Fibroblast of the conjunctiva (primary cell): ENCODE measurements at places on chromosomes 6 and 20.

GRCh38 chr6:77178821-77179220 lies 284.5 kb downstream of the HTR1B start:
- DNase-seq = no peak

GRCh38 chr6:139778688-139779087 lies 404.2 kb upstream of the CITED2 start:
- no peak for DNase-seq

- no peak for DNase-seq
These were observed 44.2 kb upstream of the MAP3K7 start for GRCh38 chr6:90631046-90631445.

DNA sequence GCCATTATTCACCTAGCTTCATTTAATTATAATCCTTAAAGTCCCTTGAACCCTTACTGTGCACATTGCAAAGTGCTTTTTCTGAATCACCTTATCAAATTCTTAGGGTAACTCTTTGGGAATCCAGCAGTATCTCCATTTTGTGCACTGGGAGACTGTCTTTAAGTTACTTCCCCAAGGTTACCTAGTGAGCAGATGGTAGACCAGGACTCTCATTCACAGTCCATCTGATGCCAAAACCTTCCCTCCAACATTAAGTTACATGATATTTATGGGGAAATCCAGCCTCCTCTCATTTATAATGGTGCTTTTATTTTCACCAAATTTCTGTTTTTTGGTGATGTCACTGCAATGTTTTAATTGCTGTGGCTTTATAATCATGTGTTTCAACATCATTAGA lies 75.7 kb downstream of the NCOA7 start:
- no peak for DNase-seq

DNA sequence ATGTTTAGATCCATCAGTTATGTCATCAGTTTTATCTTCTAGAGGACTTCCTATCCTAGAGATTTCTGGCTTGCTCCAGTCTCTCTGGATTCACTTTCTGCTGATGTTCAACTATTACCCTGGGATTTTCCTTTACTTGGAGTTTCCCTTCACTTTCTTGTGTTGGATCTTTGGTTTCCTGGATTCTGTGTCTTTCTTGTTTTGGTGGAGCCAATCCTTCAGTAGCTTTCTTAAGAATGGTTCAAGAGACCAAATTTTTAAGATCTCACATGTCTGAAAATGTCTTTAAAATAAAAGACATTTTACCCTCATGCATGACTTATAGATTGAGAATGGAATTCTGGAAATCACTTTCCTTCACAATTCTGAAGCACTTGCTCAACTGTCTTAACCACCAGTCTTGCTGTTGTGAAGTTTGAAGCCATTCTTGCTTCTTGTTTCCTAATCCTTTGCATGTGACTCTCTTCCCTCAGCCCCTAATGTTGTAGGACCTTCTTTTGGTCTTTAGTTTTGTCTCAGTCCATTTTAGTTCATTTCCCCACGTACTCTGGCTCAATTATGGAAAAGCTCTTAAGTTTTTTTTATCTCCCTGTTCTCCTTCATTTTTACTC lies 87.9 kb downstream of the ARID1B start:
- no peak for DNase-seq

DNA sequence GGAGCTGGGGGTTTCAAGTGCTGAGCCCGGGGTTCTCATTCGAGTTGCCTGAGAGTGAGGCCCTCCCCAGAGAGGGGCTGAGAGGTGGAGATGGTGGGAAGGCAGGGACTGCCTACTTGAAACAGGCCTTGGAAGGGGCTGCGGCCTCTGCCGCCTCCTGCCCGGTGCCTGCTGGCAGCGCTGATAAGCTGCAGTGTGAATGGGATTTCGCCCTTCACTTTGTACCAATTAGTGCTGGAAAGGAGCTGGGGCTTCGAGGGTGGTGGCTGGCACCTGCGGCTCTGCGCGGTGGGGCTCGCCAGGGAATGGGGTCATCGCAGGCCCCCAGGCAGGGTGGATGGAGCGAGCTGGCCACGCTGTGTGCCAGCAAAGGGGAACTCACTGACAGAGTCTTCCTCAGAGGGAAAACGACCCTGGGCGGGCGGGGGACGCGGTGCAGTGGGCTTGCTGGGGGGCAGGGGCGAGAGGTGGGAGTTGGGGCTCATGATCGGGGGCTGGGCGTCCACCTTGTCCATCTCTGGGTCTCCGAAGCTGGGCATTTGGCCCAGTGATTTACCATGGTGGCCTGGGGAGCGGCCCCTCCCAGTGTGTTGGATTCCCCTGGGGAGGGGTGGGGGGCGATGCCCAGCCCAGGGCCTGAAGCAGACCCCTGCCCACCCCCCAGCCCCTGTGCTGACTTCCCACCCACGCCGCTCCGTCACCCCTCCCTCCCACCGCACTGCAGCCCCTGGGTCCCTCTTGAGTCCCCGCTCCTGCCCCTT lies 22.9 kb downstream of the COL20A1 start:
- DNase-seq = no peak

- no peak for DNase-seq
These were observed 373.5 kb upstream of the FLRT3 start for GRCh38 chr20:14710951-14711350.

GRCh38 chr6:154363821-154364220 lies 7.2 kb upstream of the IPCEF1 start:
- DNase-seq = no peak

DNA sequence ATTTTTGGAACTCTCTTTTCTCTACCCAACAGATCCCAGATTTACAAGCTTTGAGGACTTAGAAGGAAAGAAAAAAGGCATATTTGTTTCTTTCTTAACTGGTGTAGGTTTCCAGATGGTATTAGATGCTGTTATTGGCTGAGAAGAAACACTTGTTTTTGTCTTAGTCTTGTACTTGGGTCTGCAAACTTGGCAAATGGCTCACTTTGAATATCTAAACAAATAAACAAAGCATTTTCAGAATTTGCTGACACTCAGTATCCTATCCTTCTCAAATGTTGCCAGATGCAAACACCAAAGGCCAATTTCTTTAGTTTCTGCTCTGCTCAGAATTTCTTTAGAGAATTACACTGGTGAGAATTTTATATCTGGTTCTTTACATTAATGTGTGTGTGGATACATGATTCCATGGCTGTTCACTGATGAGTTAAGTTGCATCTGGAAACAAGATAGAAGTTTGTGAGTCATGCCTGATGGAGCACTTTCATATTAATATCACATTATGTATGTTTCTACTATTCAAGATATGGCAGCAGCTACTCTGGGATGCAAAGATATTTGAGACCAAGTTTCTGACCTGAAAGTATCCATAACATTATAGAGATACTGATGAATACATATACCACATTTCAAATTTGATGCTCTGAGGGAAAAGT lies 43.7 kb upstream of the CEP162 start:
- no peak for DNase-seq

GRCh38 chr6:16252686-16253299 lies 14.4 kb downstream of the GMPR start:
- no peak for DNase-seq

DNA sequence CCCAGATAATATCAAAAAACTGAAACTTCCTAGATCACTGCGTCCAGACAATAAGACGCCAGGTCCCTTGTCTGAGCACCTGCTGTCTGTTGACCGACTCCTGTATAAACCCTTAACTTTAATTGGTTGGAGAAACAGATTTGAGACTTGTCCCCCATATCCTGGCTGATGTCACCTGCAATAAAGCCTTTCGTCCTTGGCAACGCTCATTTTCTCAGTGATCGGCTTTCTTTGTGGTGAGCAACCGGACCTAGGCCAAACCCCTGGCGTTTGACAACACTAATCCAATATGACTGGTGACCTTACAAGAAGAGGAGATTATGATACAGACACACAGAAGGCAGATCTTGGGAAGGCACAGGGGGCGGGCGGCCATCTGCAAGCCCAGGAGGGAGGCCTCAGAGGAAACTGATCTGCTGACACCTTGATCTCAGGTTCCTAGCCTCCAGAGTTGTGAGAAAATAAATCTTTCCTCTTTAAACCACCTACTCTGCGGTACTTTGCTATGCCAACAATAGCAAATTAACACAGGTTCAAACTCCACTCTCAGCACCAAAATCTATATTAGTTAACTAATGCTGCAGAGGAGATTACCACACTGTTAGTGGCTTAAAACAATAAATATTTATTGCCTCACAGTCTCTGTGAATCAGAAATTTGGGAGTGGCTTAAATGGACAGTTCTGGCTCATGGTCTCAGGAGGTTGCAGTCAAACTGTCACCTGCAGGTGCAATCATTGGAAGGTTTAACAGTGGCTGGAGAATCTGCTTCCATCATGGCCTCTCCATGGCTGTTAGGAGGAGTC lies 178.7 kb downstream of the OTOR start:
- no peak for DNase-seq

GRCh38 chr6:156767603-156768467 lies 9.3 kb upstream of the ARID1B start:
- DNase-seq = no peak

DNA sequence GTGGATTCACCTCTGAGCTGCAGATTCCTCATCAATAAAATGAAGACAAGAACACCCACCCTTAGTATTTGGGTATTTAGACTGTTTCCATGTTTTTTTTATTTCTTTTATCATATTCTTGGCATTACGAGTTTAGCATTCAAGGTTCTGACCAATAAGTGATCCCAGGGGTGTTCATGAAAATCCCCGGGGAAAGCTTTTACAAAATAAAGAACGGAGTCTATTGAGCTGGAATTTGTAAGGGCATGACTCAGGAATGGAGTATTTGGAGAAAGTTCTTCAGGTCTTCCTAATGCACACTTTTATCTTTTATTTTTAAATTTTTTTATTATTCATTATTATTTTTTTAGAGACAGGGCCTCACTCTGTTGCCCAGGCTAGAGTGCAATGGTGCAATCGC lies 19.4 kb upstream of the TOX2 start:
- DNase-seq = no peak

GRCh38 chr20:45459606-45460005 lies 9.9 kb upstream of the WFDC2 start:
- DNase-seq = no peak

DNA sequence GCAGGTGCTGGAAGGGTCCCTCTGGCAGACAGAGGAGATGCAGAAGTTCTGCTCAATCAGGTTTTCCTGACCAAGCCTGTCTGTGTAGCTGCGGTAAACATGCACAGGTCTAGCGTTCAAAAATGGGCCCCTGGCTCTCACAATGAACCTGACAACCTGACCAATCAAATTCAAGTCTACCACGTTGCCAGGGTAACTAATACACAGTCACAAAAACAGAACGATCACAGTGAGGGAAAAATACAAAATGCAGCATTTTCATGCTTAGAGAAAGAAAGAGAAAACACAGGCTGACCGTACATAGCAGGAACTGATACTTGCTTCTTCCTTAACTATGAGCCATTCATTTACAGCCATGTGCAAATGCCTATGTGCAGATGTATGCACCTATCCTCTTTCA lies 353.1 kb upstream of the TSHZ2 start:
- DNase-seq = no peak

GRCh38 chr6:158014505-158015187 lies 33.0 kb downstream of the SYNJ2 start:
- DNase-seq = no peak

GRCh38 chr6:3205913-3206312 lies 21.5 kb downstream of the TUBB2B start:
- DNase-seq = peak; percentile 95

DNA sequence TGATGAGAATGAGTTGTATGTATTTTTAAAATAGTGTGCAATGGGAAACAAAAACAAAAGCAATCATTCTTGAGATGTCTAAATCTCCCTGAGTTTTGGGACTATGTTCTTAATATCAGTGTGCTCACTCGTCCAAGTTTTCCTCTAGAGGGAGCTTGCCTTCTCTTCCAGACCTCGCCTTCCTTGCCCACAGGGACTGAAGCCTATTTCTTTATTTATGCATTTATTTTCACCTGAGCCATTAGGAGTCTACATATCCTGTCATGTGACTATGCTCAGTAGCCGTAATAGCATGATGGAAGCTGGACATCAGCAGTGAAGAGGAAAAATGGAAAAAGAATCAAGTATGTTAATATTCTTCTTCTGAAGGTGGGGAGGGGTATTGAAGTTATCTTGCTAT lies 131.2 kb downstream of the SH3BGRL2 start:
- no peak for DNase-seq

DNA sequence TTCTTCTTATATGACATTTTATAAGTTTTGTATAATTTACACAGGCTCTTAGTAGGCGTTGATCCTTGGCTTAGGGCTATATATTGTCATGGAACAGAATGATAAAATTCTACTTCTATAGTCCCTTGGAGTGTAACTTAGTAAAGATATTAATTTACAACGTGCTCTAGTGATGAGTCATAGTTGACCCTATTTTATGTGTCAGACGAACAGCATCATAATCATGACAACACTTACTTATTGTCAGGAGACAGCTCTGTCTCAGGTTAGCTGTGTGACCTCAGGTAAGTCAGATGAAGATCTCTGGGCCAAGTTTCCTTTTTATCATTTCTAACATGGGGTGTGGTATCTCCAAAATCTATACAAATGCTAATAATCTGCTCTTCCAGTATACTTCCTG lies 473.5 kb downstream of the UTRN start:
- no peak for DNase-seq

- DNase-seq = no peak
These were observed 126.4 kb upstream of the CDH4 start for GRCh38 chr20:61125546-61126180.

- DNase-seq = no peak
These were observed 87.7 kb downstream of the SGK1 start for GRCh38 chr6:134230087-134230700.

DNA sequence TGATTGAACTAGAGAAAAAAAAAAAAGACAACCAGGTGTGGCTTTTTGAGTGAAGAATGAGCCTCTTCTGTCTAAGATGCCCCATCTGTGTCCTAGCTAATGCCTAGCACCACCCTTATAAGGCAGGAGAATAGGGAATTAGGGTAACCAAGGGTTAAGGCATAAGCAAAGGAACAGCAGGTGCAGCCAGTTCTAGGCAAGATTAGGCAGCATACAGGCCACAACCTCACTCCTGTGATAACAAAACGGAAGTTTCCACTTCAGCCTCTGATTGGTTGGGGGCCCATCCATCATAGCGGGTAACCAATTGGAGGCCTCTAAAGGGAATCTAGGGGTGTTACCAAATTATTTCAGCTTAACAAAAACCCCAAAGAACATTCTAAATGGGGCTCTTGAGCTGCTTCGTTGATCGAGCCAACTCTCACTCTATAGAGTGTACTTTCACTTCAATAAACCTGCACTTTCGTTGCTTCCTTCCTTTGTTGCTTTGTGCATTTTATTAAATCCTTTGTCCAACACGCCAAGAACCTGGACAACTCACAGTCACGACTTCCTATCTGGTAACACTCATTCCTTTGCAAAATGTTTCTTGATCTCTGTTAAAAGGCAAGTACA lies 61.9 kb upstream of the TAGAP start:
- no peak for DNase-seq

DNA sequence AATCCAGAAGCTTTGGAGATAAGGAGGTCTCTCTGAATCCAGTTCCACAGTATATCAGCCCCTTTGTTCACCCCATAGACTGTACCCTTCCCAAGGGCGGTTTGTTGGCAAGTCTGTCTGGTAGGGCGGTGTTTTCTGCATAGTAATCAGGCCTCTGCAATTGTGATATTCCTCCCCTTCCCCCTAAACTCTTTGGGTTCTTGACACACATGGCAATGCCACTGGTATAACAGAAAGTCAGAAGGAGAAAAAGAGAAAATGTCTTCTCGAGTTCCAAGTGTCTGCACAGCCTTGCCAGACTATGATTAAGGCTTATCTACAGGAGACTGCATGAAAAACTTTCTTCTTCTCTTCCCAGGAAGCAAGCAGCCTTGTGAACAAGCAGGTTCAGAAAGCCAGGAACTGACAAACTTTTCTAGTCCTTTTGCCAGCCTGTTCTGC lies 45.6 kb downstream of the FOXO3 start:
- DNase-seq = no peak
